Right renal cortex interstitium (tissue), 3 donors: ENCODE measurements at places on chromosomes 12 and 14. TPM values are rescaled to one million over a fixed set of nuclear protein-coding genes. Genes with fewer than 3 reads are reported as not detected.

DNA sequence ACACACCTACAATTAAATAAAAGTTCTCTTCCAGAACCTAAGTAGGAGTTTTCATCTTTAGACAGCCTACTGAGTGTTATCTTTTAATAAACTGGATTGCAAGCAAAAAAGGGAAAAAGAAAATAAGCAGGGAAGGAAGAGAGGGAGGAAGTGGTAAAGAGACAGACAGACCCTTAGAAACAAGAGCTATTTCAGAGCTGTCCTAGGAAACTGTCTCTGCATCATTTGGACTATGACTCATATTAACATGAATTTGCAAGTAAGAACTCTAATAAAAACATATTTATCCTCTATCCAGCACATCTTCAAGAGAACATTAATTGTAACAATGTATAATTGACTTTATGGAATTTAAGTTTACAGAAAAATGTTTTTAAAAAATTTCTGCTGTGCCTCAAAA is 438.8 kb upstream of the USP15 start:
- no peak for DNase-seq

ARHGAP9 gene
- polyA plus RNA-seq: 2.3 TPM

DNA sequence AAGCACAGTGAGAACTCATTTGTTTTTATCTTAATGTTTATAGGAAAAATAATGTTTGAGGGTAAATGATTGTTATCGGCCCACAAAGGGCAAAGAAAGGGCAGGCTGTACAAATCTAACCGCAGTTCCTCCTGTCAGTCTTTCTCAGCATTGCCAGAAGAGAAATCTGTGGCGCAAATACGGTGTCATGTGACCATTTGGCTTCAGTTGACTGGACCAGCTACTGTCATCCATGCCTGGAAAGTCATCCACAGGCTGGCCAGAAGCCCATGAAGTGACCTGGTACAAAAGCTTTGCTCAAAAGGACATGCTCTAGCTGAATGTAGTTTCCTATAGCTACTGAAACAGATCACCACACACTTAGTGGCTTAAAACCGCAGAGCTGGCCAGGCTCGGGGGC is 43.6 kb downstream of the HCAR2 start:
- no peak for DNase-seq

GRCh38 chr12:26711569-26711968 is 121.4 kb downstream of the ITPR2 start:
- no peak for DNase-seq

MYF5 gene
- polyA plus RNA-seq: not detected

SERPINA3 gene
- 0.40 TPM for polyA plus RNA-seq

DNA sequence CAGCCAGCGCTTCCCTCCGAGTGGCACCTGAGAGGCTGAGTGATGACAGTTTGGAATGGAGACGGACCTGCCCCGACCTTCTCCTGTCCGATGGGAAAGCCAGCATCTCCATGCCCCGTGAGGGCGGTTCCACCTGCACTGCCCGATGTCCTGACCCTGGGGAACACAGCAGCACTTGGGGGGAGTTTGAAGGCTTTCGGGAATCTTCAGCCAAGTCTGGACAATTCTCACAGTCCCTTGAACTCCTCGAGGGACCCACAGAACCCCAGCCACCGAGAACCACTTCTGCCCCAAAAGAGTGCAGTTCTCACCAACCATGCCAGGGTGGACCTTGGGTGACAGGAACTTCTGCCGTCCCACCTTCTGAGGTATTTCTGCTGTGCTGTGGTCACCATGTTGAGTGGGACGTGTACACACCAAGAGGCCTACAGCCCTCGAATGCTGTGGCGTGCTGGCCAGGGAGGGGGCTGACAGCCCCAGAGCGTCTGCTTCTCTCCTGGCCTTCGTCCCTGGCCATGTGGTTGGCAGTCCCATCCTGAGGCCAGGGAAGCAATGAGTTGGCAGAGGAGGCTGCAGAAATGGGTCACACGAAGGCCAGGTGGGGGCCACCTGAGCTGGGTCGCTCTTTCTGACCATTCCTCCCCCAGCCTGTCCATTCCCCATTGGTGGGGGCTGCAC is 1.0 kb downstream of the CLBA1 start:
- no peak for DNase-seq

DNA sequence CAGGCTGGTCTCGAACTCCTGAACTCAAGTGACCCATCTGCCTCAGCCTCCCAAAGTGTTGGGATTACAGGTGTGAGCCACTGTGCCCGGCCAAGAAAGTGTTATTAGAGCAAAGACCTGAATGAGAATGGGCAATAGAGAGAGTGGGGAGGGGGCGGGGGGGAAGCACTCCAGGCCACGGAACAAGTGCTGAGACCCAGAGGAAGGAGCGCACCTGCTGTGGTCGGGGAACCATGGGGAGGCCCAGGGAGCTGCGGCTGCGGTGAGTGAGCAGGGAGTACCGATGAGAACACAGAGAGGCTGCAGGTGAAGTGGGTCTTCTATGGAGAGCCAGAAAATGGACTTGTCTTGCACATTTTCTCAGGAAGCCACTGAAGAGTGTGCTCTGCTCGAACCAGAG is 10.8 kb downstream of the SMIM41 start:
- no peak for DNase-seq

GALC gene
- 44.4 TPM for polyA plus RNA-seq

GRCh38 chr14:106837870-106838269 is 1311.5 kb downstream of the TMEM121 start:
- no peak for DNase-seq

GRCh38 chr12:77493302-77494168 is 337.2 kb upstream of the NAV3 start:
- no peak for DNase-seq

- DNase-seq: no peak
Observed at GRCh38 chr12:6367969-6368892, 7.1 kb downstream of the SCNN1A start.

CCDC184 gene
- polyA plus RNA-seq: 0.57 TPM

PRH2 gene
- polyA plus RNA-seq: 0.28 TPM

GRCh38 chr12:120169946-120170345 is 24.6 kb downstream of the GCN1 start:
- no peak for DNase-seq

DNA sequence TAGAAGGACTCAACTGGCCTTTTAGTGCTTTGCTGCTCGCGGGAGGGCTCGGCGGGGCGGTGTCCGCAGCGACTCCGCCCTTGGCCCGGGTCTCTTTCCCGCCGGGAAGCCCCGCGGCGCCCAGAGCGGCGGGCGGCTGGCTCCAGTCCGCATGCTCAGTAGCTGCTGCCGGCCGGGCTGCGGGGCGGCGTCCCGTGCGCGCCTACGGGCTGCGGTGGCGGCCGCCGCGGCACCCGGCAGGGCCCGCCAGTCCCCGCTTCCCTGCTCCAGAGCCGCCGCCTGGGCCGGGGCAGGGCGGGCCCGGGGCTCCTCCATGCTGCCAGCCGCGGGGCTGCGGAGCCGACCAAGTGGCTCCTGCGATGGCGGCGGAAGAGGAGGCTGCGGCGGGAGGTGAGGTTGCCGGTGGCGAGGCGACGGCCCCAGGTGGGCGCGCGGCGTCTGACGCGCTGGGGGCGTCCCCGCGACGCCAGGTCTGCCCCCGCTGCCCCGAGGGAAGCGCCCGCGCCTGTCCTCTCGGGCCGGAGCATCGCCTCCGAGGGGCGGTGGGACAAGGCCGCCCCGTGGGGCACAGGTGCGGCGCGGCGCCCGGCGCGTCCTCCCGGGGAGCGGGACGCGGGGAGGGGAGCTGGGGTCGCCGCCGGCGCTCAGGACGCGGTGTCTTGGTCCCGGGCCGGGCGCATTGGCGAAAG is at the start of gene BMAL2:
Gene BMAL2, plus strand, starts transcription at position 123 of the 689 bp plus-strand sequence. Its CDS starts 237 bp downstream, at position 360.
- no peak for DNase-seq

GRCh38 chr12:47802312-47802711 is 17.4 kb downstream of the HDAC7 start:
- DNase-seq: no peak

ABCD2 gene
- polyA plus RNA-seq: 0.07 TPM

GRCh38 chr12:113575386-113575785 is 103.7 kb upstream of the LHX5 start:
- no peak for DNase-seq

GRCh38 chr12:28446031-28446430 is 255.8 kb downstream of the CCDC91 start:
- DNase-seq: no peak

- DNase-seq: no peak
Observed at GRCh38 chr12:23684121-23684520, 265.3 kb downstream of the SOX5 start.

- no peak for DNase-seq
Observed at GRCh38 chr14:99769799-99770198, 23.4 kb upstream of the EML1 start.
